ENCODE measurements at places on chromosomes 2 and 18. TPM values are rescaled to one million over a fixed set of nuclear protein-coding genes. Genes with fewer than 3 reads are reported as not detected.

GCKR gene
- polyA plus RNA-seq = not detected

DNA sequence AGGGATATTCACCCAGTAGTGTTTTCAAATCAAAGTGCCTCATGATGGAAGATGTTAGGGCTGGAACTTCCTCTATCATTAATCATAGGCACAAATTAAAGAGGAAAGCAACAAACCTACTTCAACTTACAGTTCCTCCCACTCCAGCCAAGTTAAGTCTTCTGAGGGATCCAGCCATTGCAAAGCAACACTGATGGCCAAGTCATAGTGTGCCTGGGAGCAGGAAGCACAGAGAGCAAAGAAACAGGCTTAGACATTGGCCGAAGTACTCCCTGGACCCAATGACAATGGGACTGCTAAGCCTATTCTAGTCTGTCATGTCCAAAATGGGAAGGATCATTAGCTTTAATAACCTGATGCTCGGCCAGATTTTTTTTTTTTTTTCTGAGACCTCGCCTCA, 7.0 kb downstream of the C2orf80 start:
- DNase-seq = no peak

C2orf15 gene
- polyA plus RNA-seq = 3.4 TPM

DNA sequence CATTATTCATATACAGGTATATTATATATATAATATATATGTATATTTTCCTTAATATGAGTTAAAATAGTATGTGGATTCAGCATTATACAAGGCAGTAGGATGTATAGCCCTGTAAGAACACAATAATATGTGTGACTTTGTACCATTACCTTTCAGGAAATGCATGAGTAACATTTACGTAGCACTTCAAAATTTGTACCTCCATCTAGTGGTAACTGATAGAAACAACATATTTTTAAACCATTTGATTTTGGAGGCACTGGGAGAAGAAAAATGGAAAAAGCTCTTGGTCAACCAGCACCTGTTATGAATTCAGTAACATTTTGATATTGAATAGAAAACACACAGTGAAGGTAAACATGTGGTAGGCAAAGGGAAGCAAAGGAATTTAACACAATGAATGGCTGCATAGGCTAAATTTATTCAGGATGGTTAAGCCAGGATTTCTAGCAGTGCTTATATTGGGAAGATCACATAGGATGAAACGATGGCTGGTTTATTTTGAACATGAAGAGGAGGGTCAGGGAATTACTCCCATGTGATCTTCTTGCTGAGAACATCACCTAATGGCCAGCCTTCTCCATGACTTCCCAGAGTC, 565.5 kb downstream of the CCDC85A start:
- DNase-seq = no peak

ABCB11 gene
- not detected for polyA plus RNA-seq

KCNG2 gene
- not detected for polyA plus RNA-seq

DNA sequence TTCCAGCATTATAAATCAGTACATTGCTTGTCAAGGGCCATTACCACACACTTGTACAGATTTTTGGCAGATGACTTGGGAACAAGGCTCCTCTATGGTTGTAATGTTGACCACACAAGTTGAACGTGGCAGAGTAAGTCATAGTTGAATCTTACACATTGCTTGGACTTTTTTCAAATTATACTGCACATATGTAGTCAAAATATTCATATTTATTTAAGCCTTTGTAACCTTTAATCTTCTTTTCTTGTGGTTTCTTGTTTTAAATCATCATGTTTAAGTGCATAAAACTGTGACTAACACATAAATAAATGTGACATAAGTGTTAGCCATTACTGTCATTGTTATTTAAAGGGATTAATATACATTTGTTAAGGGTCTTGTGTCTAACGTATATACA, 52.1 kb upstream of the EPB41L5 start:
- no peak for DNase-seq

DNA sequence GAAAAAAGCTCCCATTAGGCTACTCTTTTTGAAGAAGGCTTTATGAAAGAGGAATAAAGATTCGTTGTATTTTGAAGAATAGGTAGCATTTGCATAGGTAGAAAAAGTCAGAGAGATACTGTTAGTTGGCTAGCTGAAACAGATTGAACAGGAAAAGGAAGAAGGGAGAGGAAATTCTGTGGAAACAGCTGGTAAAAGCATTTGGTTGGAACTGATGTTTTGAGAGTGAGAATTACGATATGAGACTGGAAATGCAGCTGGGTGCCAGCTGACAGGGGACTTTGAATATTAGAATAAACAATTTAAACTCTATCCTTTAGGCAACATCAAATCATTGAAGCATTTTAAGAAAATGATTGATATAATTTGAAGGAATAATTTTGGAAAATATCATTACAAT, 96.7 kb upstream of the CNTNAP5 start:
- no peak for DNase-seq

DNA sequence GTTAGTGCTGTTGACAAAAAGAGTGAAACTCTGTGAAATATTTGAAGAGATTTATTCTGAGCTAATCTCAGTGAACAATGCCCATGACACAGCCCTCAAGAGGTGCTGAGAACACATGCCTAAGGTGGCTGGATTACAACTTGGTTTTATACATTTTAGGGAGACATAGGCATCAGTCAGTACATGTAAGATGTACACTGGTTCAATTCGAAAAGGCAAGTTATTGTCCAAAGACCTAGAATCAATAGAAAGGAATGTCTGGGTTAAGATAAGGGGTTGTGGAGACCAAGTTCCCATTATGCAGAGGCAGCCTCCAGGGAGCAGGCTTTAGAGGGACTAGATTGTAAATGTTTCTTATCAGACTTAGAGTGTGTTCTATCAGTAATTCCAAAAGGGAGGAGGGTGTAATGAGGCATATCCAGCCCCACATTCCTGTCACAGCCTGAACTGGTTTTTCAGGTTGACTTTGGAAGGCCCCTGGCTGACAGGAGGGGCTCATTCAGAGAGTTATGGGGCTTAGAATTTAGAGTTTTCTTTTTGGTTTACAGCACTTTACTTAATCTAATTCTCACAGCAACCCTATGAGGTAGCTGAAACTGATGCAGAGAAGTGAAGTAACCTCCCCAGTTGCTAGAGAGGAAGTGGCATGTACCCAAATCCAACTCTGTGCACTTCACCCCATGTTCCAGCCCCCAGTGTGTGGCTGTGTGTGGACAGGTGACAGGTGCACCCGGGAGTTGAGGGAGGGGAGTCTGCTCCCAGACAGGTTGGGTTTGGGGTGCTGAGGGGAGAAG, 28.3 kb upstream of the ASAP2 start:
- no peak for DNase-seq

TLX2 gene
- not detected for polyA plus RNA-seq

ST6GAL2 gene
- polyA plus RNA-seq = not detected

TEX44 gene
- not detected for polyA plus RNA-seq

NABP1 gene
- polyA plus RNA-seq = 7.6 TPM

CCDC74B gene
- not detected for polyA plus RNA-seq

ASAP2 gene
- 0.06 TPM for polyA plus RNA-seq

DNA sequence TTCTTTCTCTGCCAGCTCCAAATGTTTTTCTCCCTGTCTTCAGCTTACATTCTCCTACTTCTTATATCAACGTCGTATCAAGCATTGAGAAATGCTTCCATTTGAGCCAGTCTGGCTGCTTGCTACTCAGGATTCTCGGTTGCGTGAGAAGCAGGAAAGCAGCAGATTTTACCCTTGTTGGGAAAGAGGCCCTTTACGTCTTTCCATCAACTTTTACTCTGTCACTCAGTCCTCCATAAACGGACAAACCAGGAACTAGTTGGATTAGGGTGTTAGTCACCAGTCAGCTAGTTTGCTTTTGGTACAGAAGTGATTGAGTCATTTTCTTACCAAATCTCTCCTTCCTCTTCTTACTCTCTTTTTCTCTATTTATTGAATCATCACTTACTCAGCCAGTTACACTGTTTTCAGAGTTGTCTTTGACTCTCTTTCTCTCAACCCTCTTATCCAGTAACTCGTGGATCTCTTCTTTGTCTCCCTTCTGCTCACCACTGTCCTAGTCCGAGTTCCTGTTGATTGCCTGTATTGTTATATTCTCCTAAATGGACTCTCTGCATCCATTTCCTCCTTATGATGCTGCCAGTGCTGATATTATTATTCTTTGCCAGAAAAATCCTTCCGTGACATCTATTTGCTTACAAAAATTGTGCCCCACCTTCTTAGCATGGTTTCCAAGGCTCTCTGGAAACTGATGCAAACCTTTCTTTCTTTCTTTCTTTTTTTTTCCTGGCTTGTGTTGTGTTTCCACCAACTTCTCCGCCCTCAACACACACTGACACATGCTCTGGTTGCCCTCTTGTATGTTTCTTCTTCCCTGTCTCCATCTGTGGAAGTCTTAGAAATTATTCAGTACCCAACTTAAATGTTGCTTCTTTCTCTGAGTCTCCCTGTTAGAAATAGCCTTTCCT, 61.5 kb downstream of the VRK2 start:
- no peak for DNase-seq

- no peak for DNase-seq
Observed at GRCh38 chr2:217638031-217638430, 364.8 kb downstream of the TNS1 start.

- DNase-seq = no peak
Observed at GRCh38 chr18:45806226-45806625, 19.2 kb upstream of the SIGLEC15 start.

DNA sequence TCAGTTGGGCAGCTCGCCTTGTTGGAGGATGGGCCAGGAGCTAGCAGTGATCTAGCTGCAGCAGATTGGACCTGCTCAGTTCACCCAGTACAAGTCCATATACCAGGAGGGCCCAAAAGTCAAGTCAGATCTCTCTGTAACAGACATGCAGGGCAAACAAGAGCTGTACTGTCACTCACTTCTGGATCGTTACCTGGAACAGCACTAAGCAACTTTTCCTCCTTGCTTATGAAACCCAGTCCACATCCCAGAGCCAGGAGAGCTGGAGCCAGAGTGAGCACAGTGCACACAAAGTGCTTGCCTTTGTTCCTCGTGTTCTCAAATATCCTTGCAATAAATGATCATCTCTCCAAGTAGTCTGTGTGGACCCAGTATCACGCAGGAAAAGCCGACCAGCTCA, 244.1 kb upstream of the FOSL2 start:
- no peak for DNase-seq

DNA sequence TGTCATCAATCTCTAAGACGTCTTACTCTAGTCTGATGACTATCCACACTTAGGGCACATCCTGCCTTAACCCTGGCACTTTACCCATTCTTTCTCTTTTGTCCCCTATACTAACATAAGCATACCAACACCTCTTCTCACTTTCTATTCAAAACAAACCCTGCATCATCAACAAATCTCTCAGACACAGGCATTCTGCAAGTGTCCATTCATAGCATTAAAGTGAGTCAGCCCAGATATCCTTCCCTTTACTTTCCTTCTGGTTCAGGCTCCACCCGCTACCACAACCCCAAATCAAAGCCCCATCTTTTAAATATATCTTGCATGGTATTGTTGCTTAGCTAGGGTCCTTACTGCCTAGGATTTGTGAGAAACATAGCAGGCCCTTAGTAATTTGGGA, 3.8 kb downstream of the GRB14 start:
- DNase-seq = no peak

COL5A2 gene
- not detected for polyA plus RNA-seq

GRCh38 chr2:36889795-36890194, 76.5 kb downstream of the STRN start:
- no peak for DNase-seq

DNA sequence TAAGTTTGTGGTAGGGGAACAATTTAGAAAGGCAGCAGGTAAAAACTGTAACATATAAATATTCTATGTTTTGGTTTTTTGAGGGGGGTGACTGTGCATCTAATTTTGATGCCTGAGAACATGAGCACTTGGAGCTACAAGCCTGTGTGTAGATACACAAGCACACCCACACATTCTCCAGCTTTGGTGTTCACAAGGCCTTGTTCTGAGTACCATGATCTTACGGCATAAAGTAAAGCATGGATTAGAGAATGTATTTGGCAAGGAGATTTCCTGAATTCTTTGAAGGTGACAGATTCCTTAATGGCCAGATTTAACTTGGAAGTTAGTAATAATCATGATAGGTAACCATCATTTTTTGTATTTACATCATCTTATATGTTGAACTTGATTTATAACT, 42.7 kb downstream of the MAP3K20 start:
- no peak for DNase-seq

DNAJC5G gene
- polyA plus RNA-seq = not detected

Measured in immature natural killer cell (primary cell).